HFFc6 (cell line): ENCODE measurements at places on chromosomes 12 and 14. TPM values are rescaled to one million over a fixed set of nuclear protein-coding genes. Genes with fewer than 3 reads are reported as not detected.
A peak's percentile ranks its signal among the peaks of the same experiment; 100 is the strongest.

DNA sequence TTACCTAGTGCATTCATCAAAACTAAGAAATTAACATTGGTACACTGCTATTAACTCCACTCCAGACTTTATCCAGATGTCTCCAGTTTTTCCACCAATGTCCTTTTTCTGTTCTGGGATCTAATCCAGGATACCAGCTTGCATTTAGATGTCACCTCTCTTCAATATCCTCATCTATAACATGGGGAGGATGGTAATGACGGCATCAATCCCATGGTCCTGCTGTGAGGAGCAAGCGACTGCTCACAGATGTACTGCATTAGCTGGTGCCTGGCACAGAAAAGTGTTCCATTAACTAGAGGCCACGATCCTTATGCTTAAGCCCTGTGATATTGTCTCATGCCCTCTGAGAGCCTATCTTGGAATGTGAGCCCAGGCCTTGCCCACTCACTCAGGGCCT, 53.8 kb downstream of the CALM1 start:
- no peak for DNase-seq

DNA sequence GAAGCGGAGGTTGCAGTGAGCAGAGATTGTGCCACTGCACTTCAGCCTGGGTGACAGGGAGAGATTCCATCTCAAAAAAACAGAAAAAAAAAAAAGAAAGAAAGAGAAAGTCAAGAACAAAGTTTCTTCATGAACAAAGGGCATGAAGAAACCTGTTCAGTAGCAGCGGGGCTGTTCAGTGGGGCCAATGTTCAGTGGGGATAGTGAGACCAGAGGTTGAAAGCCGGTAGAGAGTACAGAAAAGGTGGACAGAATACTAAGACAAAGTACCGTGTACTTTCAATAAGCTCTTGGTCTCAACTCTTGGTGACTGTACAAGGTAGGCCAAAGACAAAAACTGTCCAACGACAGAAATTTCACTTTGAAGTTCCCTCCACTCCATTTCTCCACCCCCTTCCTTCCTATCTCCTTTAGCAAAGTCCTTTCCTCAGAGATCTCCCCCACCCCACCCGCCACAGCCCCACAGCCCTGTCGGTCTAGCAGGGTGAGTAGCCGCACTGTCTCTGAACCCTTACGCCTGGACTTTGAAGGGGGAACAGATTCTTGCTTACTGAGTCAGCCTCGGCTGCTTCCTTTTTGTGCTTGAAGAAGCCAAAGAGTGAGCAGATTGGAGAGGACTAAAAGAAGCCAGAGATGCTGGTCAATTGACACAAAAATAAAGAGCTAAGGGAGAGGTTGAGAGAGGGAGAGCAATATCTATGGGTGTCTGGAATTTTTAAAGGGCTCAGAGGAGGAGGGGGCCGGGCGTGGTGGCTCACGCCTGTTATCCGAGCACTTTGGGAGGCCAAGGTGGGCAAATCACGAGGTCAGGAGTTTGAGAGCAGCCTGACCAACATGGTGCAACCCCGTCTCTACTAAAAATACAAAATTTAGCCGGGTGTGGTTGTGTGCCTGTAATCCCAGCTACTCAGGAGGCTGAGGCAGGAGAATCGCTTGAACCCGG, 44.2 kb upstream of the FOS start:
- peak; percentile 75 for DNase-seq

GRCh38 chr12:51128919-51129318, 44.0 kb downstream of the TFCP2 start:
- DNase-seq = no peak

GRCh38 chr12:67804168-67804567, 155.6 kb downstream of the DYRK2 start:
- no peak for DNase-seq

- DNase-seq = no peak
Observed at GRCh38 chr12:31308116-31308515, 17.8 kb downstream of the SINHCAF start.

DNA sequence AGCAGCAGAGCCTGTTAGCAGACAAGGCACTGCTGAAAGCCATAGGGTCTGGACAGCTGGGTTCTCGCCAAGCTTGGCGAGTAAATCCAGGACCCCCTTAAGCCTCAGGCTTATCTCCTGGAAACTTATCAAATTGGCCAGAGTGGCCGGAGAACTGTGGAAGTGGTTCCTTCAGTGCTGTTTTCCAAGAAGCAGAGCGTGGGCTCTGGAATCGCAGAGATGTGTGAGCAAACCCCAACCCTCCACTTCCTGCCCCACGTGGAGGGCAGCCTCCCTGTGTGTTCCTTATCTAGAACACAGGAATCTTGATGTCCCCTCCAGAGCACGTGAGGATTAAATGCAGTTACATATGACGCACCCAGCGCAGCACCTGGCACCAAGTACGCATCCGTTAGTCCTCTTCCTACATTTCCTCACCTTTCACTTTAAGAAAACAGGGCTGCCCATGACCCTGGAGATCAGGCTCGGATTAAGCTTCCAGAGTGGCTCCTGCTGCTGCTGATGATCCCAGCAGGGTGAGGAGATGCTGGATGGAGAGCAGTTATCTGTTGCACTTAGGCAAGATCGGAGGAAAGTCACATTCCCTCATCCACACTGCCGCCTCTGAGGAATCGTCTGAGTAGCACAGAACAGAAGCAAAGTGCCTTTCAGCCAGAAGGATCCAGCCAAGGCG, 35.0 kb downstream of the MMAB start:
- DNase-seq = no peak

DBX2 gene
- not detected in 3 replicates for total RNA-seq

IL26 gene
- not detected in 2 replicates for total RNA-seq

GRCh38 chr12:30000401-30000800, 216.7 kb upstream of the TMTC1 start:
- DNase-seq = no peak

GRCh38 chr14:77319422-77319821, 1.3 kb downstream of the POMT2 start:
- DNase-seq = no peak

- DNase-seq = no peak
Observed at GRCh38 chr12:1313906-1314305, 280.5 kb downstream of the FBXL14 start.

TMCC3 gene
- total RNA-seq = not detected in 3 replicates

ARHGEF25 gene
- 10.8 to 21.9 TPM (median 18.5 TPM) in 3 replicates for total RNA-seq

GRCh38 chr14:51652168-51653078, 713 bp downstream of the FRMD6 start:
- DNase-seq = no peak

ARHGEF40 gene
- total RNA-seq = 33.2 to 42.0 TPM (median 33.2 TPM) in 3 replicates

DNA sequence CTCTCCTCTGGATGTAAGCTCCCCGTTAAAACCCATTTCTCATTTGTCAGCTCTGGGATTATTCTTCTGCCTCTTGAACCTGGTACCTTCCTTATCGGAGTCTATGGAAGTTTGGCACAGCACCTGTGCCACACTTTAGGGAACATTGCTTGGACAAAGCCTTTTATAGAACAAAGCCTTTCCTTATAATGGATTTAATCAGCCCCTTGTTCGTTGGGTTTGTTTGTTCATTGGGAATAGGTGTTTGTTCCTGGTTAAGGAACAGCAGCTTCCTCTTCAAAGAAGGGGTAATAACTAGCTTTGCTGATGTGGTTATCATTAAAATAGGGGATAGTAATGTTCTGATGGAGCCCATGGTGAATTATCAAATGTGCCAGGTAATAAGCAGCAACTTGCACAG, 70.4 kb downstream of the NRXN3 start:
- no peak for DNase-seq

DNA sequence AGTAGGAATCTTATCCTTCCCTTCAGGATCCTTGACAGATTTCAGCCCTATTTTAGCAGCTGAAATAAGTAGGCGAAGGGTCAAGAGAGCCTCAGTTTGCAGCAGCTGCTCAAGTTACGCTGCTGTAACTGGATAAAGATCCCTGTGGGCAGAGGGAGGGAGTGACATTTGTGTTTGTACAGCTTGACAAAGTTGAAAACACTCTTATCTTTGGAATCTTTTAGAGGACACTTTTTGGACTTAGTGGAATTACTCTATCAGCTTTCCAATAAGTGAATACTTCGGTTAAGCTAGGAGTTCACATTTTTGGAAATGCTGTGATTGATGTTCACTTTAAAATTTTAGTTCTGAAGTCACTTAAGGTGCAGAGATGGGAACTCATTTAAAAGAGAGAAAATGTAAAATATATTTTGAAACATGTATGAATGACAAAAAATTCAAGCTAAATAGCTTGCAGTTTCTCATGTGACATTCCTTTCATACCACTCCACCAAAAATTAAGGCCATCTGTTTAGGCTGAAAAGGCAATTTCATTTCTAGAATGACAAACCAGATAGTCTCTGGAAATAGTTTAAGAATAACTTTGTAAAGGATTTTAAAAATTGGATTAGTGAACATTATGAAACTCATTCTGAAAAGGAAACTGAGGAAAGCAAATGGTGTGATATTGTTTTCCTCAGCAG, 55.2 kb downstream of the SLC38A4 start:
- peak; percentile 25 for DNase-seq

GRCh38 chr14:85813040-85813439, 283.1 kb downstream of the FLRT2 start:
- no peak for DNase-seq

GRCh38 chr12:45568808-45569207, 160.7 kb upstream of the ARID2 start:
- DNase-seq = no peak

TMEM179 gene
- total RNA-seq = not detected in 2 replicates

DNA sequence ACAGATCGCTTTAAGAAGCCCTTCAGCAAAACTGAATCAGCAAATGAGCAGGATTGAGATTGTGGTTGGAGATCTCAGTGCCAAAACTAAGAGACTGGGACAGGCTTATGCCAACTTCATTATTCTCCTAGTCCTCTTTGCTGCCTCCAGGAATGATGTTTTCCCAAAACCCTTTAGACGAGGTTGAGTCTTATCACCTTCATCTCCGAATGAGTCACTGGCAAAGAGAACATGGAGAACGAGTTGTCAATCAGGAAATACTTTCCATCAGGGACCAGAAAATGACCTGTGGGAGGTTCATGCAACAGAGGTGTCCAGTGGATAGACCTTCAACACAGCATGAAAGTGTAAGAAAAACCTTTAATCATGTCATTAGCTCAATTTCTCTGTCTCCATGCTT, 461.5 kb downstream of the RMST start:
- no peak for DNase-seq

DNA sequence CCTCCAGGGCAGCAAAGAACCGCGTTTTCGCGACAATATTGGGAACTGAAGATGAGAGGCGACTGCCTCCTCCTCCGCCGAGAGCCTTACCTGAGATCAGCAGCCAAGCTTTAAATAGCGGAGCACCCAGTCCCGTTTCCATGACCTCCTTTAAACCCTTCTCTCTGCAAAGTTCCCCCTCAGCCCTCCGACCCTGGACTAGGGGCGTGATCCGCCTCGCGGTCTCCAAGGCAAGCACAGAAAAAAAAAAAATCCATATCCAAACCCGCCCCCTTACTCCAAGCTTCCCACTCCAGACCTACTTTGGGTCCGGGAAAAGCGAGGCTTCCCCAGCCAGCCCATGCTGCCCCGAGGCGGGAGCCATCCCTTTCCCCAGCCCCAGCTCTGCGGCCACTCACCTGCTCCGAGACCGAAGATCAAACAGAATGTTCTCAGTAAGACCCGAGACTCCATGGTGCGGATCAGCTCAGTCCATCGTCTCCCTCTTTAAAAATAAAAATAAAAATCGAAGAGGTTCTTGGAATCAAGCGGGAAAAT, 630 bp downstream of the NELL2 start:
- DNase-seq = no peak

PZP gene
- total RNA-seq = not detected in 3 replicates

CSRP2 gene
- 18.0 to 30.0 TPM (median 29.6 TPM) in 3 replicates for total RNA-seq

DNA sequence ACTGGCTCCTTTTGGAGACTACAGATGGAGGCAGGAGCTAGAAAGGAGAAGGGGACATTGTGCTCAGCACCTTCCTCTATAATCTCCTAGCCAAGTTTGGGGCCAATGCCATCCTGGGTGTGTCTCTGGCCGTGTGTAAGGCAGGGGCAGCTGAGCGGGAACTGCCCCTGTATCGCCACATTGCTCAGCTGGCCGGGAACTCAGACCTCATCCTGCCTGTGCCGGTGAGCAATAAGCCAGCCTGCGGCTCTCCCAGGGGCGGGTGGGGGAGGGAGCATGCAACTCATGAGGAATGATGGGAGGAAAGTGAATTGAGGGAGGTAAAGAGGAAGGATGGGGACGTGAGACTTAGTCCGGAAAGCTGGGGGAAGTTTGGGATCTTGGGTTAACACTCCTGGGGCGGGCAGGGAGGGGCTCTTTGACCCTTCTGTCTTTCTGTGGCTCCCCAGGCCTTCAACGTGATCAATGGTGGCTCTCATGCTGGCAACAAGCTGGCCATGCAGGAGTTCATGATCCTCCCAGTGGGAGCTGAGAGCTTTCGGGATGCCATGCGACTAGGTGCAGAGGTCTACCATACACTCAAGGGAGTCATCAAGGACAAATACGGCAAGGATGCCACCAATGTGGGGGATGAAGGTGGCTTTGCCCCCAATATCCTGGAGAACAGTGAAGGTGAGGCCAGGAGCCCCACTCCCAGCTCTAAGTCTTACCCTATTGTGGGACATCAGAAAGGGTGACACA, 3.3 kb downstream of the ENO2 start:
- DNase-seq = no peak

YARS2 gene
- 14.6 and 15.4 TPM in 2 replicates for total RNA-seq

DNA sequence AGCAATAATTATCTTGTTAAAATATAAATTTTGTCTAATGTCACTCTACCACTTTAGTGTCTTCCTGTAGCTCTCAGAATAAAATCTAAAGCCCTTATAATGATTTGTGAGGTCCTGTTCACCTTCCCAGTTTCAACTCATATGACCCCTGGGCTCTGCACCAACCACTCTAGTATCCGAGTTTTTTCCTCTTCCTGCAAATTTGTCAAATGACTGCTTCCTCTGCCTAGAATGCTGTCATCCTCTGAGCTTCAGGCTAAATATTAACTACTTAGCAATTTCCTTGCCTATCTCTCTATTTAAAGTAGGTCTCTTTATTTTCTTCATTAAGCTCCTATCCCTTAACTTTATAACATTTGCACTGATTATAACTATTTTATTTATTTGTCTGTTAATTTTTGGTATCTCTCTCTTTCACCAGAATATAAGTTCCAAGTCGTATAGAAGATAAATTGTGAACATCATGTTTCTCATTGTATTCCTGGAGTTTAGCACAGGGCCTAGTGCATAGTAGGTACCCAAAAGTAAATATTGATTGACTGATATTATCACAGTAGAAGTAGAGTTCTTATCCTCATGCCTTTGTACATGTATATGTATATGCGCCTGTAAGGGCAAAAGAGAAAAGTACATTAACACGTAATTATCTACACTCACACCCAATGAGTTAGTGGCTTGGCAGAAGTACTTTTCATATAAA, 196.0 kb downstream of the BCAT1 start:
- no peak for DNase-seq
